Activated naive CD8-positive, alpha-beta T cell treated with anti-CD3 and anti-CD28 coated beads, Interleukin-2, amount 10 ng/mL, durations not matched to agents 7 days and 5 days (primary cell): ENCODE measurements at places on chromosomes 6 and 20.

DNA sequence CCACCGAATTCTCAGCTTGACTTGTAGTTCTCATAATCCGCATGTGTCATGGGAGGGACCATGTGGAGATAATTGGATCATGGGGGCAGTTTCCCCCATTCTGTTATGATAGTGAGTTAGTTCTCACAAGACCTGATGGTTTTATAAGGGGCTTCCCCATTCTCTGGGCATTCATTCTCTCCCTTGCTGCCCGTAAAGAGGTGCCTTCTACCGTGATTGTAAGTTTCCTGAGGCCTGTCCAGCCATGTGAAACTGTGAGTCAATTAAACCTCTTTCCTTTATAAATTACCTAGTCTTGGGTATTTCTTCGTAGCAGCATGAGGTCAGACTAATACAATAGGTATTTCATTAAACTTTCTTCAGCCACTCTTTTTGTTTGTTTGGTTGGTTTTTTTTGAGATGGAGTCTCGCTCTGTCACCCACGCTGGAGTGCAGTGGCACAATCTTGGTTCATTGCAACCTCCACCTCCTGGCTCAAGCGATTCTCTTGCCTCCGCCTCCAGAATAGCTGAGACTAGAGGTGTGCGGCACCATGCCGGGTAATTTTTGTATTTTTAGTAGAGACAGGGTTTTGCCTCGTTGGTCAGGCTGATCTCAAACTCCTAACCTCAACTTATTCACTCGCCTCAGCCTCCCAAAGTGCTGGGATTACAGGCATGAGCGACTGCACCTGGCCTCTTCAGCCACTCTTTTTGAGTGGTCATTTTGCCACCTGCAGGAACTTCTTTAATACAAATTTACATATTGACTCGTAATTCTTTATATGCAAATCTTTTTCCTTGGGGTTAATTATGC is 36.3 kb downstream of the GSTA2 start:
- no peak for DNase-seq

DNA sequence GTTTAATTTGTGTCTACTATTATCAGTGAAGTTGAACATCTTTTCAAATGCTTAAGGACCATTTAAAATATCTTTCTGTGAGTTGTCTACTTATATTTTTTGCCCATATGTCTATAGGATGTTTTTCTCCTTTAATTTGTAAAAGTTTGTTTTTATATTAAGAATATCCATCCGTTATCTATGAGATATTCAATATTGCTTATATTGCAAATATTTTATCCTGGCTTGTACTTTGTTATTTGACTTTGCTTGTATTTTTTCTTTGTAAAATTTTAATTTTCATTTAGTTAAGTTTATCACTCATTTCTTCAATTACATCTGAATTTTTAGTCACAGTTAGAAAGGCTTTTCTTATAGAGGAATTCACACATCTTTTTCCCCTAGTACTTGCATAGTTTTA is 117.0 kb upstream of the MLIP start:
- DNase-seq = no peak

GRCh38 chr20:52410731-52411234 is 219.2 kb upstream of the ZFP64 start:
- no peak for DNase-seq

DNA sequence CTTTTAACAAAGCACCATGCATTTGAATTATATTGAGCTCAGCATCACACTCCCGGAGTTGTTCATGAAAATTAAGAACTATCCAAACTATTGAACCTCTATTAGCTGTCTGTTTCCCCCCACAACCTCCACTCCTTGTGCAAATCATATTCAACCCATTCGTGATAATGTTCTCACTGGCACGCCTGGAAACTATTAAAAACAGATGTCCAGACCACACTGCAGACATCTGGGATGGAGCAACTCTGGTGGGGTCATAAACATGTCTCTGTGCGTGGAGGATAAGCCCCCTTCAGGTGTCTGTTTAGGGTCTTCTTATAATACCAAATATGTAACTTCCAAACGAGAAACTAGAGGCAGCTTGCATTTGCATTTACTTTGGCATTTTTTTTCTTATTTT is 193.7 kb downstream of the TFAP2A start:
- DNase-seq = no peak

- no peak for DNase-seq
Measured at GRCh38 chr6:72376736-72377135, 245.1 kb upstream of the KCNQ5 start.

DNA sequence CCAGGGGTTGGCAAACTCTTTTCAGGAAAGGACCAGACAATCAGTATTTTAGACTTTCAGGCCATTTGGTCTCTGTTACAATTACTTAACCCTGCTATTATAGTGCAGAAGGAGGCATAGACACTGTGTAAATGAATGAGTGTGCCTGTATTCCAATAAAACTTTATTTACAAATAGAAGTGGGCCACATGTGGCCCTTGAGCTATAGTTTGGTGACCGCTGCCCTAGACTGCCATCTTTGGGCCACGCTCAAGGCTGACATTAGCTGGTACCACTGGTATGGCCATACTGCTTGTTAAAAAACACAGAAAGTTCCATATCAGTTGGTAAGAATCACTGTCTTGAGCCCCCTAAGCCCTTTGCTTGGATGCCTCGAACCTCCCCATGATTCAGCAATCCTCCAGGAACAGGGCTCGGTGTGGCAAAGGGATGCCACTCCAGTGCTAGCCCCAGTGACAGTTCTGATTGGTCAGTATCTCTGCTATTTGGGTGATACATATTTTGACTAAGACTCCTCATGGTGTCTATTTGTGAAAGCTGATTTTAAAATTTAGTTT is 23.3 kb upstream of the SNRNP48 start:
- DNase-seq = no peak

DNA sequence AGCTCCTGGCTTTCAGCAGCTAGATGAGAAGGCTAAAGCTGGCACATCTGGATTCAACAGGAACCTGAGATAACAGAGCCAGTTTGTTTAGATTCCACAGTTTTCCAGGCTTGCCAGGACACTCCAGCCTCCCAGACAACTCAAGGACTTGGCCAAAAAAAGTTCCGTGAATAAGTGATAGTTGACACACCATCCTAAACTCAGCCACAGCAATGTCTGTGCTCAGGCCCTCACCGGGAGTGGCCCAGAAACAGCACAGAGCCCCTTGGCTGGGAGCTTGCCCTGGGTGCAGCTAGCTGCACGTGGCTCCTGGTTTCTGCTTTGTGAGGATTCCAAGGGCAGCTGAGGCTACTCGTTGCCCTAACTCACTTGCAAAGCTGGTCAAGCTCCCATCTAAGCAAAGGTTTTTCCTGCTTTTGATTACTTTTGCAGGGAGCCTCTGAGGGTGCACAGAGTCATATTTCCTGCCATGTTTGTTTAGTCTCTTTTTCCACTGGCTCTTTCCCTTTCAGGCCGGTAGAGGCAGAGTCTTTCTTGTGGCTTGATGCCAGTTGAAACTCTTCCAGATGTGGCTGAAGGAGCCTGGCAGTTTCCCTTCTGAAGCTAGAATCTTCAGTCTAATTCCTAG is 118.3 kb upstream of the ECI2 start:
- no peak for DNase-seq

GRCh38 chr6:7848229-7848628 is 62.4 kb downstream of the TXNDC5 start:
- no peak for DNase-seq

GRCh38 chr6:2589171-2589661 is 161.5 kb downstream of the MYLK4 start:
- DNase-seq = no peak

DNA sequence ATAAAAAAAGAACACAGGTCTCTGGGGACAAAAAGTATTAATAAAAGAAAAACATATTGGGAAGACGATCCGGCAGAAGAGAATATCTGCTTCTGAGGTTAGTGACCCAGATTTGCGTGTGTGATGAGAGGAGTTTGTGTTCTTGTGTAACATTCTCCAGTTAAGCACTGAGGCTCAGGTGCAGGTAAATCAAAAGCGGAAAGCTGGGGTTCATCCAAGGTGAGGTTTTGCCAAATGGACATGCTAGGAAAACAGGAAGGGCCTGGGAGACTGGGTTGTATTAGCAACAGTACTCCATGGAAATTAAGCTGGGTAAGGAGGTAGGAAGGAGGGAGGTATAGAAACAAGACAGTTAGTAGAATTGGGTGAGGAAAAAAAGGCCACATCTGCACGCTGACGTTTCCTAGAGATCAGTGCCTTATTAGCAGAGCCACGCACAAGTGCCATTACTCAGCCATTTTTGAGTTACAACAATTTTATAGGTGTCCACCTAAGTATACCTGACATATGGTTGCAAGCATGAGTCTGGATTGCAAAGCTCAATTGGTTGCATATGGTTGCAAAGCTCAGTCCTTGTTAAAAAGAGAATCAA is 139.6 kb downstream of the ZMYND8 start:
- no peak for DNase-seq

- no peak for DNase-seq
Measured at GRCh38 chr20:21523281-21523868, 9.5 kb upstream of the NKX2-2 start.

- no peak for DNase-seq
Measured at GRCh38 chr6:35296931-35297600, 552 bp upstream of the DEF6 start.

DNA sequence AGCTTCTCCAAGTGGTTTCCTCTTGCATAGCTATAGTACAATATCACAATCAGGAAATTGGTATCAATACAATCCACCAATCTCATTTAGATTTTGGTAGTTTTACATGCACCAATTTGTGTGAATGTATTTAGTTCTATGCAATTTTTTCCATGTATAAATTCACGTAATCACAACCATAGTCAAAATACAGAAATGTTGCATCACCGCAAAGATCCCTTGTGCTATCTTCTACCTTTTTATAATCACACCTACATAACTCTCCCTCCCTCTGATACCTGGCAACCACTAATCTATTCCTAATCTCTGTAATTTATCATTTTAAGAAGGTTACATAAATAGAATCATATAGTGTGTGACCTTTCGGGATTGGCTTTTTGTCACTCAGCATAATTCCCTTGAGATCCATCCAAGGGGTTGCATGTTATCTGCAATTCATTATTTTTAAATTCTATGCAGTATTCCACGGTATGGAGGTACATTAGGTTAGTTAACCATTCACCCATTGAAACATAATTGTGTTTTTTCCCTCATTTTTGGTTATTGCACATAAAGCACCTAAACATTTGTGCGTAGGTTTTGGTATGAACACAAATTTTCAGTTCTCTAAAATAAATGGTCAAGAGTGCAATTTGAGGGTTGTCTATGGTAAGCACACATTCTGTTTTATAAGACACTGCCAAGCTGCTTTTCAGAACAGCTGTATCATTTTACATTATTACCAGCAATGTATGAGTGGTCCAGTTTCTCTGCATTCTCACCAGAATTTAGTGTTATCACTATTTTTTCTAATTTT is 95.1 kb upstream of the SLC22A23 start:
- no peak for DNase-seq

GRCh38 chr20:57186192-57186591 is 80.2 kb downstream of the BMP7 start:
- no peak for DNase-seq

GRCh38 chr6:167683028-167683862 is 143.5 kb upstream of the AFDN start:
- no peak for DNase-seq

DNA sequence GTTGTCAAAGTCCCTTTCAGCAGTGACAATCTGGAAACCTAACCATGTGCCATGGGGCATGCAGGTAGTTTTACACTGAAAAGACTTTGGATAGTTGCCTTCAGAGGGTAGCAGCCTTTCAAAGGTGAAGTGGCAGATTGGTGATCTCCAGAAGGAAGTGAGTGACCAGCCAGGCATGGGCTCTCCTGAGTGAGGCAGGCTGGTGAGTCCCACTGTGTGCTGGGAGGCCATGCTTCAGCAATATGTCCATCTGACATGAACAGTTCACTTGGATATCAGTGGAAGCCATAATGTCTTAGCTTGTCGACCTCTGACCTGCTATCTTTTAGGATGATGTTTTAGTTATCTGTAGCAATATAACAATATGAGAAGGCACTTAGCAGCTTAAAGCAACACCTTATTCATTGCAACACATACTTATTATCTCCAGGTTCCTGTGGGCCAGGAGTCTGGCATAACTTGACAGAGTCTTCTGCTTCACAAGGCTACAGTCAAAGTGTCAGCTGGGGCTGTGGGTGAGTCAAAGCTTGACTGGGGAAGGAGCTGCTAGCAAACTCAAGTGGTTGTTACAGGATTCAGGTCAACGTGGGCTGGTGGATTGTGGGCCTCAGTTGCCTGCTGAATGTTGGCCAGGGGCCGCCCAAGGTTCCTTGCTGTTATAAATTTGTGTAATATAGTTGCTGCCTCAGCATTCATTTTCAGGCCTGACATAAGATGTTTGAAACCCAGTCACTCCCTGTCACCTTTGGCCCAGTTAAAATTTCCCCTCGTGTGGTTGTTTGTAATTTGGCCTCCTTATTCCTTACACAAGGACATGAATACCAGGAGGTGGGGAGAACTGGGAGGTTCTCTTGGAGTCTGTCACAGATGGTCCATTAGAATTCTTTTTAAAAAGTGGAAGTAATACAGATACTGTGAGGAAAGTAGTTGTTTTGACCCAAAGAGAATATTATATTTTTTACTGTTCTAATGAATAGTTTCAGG is 100.2 kb downstream of the UST start:
- no peak for DNase-seq

DNA sequence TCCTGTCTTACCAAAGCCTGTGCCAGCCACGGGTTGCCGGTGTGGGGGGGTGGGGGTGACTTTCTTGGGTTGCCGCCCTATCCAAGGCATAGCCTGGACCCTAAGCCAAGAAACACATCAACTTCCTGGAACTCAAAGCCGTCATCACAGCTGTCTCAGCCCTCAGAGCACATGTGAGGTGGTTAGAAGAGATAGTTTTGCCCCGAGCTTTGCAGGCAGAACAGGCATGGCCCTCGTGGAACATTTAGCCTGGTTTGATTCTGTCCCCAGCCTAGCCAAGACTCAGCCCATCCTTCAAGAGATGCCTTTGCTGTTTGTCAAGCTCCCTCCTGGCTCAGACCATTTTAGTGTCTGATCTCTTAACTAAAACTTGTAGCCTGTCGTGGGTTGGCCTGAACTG is 64.9 kb downstream of the RREB1 start:
- DNase-seq = no peak

DNA sequence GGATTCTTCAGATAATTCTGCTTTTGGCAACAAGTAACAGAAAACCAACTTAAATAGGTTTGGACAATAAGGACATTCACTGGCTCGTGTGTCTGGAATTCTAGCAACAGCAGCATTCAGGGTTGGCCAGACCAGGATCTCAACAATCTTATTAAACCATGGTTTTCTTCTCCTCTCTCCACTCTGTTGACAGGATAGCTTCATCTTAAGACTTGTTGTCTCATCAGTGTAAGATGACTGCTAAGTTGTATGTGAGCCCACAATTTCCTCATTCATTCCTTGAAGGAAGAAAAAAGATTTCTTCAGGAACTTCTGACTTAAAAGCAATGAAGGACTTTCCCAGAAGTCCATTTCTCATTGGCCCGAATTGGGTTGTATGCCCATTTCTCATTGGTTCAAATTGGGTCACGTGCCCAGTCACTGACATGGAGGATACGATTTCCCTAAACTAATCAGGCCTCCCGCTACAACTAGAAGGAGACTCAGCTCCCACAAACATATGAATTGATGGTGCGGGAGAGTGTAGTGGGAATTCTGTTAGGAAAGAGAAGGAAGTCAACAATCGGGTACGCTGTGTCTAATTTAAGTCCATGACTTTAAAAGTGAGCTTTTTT is 83.7 kb downstream of the SLC22A3 start:
- DNase-seq = no peak

- DNase-seq = no peak
Measured at GRCh38 chr6:40436685-40437604, 150.2 kb downstream of the LRFN2 start.

- DNase-seq = peak; percentile 29
Measured at GRCh38 chr6:152552616-152553209, 84.4 kb downstream of the SYNE1 start.

GRCh38 chr6:52284131-52284459 is 447 bp downstream of the MCM3 start:
- no peak for DNase-seq
